ENCODE measurements at places on chromosomes 11 and 22. TPM values are rescaled to one million over a fixed set of nuclear protein-coding genes. Genes with fewer than 3 reads are reported as not detected.

DNA sequence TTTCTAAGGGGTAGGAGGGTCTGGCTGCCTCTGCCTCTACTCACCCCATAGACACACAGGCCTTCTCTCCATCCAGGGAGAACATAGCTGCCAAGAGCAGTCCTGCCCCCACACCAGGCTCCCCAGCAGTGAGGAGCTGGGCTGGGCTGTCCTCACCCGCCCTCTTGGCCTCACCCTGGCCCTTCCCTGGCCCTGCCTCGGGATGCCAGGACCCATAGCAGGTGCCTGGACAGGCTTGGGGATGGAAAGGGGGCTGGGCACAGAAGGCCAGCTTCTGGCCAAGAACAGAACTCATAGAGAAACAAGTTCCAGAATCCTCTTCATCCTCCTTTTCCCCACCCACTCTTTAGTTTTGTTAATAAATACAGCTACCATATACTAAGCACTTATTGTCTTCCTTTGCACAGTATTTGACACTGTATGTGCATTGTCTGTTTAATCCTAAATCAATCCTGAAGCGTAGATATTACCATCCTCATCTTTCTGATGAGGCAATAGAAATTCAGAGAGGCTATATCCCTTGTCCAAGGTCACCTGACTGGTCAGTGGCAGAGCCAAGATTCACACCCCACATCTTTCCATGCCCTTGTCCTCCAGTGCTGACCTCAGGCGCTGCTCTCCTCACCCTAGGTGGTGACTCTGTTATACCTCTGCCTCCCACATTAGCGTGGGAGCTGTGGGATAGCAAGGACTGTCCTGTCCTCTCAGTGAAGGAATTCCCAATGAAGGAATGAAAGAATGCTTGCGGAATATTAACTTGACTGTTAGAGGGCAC, 22.0 kb upstream of the MYOD1 start:
- no peak overlapping the region for H3K27ac ChIP-seq
- no peak overlapping the region for H3K4me3 ChIP-seq
- H3K4me1 ChIP-seq: no peaks in the 10 kb centered on the region
- no peaks in the 10 kb centered on the region for H3K36me3 ChIP-seq
- no peak for DNase-seq
- peaks cover 36% of the 10 kb centered on the region for H3K27me3 ChIP-seq

DNA sequence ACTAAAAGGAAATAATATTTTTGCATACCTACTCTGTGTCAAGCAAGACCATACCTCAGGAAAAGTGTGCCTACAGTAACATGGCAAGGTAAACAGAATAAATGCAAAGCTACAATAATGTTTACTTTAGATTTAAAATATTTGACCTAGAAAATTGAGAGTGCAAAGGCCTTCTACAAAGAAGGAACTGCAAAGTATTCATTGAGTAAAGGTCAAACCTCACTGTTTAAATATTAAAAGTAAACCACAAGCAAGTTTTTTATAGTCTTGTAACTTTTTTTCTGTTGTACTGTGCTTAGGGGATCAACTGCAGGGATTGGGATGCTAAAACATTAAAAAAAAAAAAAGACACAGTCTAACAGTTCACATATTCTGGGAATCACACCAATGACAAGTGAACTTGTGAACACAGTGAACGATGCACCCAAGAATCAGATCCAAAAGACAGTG, 48.8 kb downstream of the CWF19L2 start:
- H3K27me3 ChIP-seq: no peaks in the 10 kb centered on the region
- H3K4me1 ChIP-seq: no peaks in the 10 kb centered on the region
- no peak overlapping the region for H3K27ac ChIP-seq
- H3K4me3 ChIP-seq: no peak overlapping the region

GRCh38 chr11:64742087-64742888, 1.7 kb downstream of the RASGRP2 start:
- H3K27ac ChIP-seq: no peak overlapping the region
- H3K4me1 ChIP-seq: peaks cover 7% of the 10 kb centered on the region
- no peaks in the 10 kb centered on the region for H3K36me3 ChIP-seq
- no peak for DNase-seq
- peaks cover 43% of the 10 kb centered on the region for H3K27me3 ChIP-seq

DNA sequence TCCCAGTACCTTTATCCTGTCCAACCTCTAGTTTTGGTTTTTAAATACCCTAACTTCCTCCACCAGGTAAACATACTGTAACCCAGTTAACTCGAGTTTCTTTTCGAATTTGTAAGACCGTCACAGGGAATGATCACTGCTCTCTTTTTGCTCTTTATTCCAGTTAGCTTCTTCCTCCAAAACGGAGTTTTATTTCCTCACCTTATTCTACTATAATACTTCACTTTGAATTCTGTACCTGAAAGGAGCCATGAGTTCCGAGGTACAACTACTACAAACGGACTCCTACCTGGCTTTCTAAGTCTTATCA, 1.4 kb downstream of the NUP98 start:
- peaks cover 19% of the 10 kb centered on the region for H3K36me3 ChIP-seq
- peak overlapping the region; percentile 95 for H3K27ac ChIP-seq
- peaks cover 32% of the 10 kb centered on the region for H3K4me1 ChIP-seq
- DNase-seq: no peak

DNA sequence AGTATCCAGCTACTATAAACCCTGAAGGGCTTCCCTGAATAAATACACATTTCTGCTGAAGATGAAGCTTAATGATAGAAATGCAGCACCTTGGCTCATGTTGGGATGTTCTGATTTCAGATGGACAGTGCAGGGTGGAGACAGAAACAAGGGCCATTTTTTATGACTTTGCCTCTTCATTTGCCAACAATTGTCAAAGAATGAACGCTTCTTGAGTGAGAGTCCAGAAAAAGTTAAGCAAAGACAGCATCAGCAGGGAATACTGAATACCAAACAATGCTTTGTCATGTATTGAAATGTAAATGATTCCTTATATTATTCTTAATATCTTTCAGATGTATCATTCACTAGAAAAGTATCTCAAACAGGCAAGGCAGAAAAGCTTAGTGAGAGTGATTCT, 84.9 kb downstream of the TRPC6 start:
- DNase-seq: no peak
- no peaks in the 10 kb centered on the region for H3K27me3 ChIP-seq
- H3K27ac ChIP-seq: no peak overlapping the region

- no peak overlapping the region for H3K4me3 ChIP-seq
- H3K4me1 ChIP-seq: no peaks in the 10 kb centered on the region
- peaks cover 31% of the 10 kb centered on the region for H3K27me3 ChIP-seq
- H3K36me3 ChIP-seq: no peaks in the 10 kb centered on the region
- H3K27ac ChIP-seq: no peak overlapping the region
- no peak for DNase-seq
Observed at GRCh38 chr22:30871391-30872284, 96.9 kb downstream of the MORC2 start.

- no peak for DNase-seq
- H3K4me1 ChIP-seq: peaks cover 6% of the 10 kb centered on the region
- no peak overlapping the region for H3K27ac ChIP-seq
- no peaks in the 10 kb centered on the region for H3K36me3 ChIP-seq
- peaks cover 1% of the 10 kb centered on the region for H3K27me3 ChIP-seq
- no peak overlapping the region for H3K4me3 ChIP-seq
Observed at GRCh38 chr11:95256321-95256779, 25.3 kb upstream of the SESN3 start.

GRCh38 chr11:80733790-80734189, 1293.0 kb upstream of the TENM4 start:
- no peaks in the 10 kb centered on the region for H3K27me3 ChIP-seq
- H3K36me3 ChIP-seq: no peaks in the 10 kb centered on the region
- H3K4me3 ChIP-seq: no peak overlapping the region
- DNase-seq: no peak
- H3K4me1 ChIP-seq: no peaks in the 10 kb centered on the region

DNA sequence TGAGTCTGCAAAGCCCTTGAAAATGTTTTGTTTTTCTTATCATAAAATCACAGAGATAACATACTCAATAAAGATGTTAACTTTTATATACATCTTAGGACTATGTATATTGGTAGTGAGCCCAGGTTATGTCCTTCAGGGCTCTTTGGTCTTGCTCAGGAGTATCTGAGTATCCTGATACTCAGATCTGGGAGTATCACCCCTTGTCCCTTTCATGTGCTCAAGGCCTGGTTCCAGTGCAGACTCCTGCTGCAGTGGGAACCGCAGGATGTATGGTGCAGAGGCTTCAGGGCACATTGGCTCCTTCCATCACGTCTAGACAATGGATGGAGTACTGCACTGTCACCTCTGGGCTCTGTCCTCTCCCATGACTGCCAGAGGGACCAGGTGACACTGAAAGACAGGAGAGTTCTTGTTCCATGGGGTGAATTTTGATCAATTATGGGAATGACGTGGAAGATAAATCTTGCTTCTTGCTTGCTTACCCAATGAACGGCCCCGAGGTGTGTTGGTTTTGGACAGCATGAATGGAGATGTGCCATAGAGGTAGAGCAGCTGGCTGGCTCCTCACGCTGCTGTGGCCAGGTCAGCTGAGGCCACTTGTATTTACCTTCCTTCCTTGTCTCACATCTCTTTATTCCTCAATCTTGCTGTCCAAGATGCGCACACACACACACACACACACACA, 215.5 kb downstream of the ARHGAP42 start:
- DNase-seq: no peak
- H3K27ac ChIP-seq: no peak overlapping the region
- H3K27me3 ChIP-seq: no peaks in the 10 kb centered on the region
- H3K4me1 ChIP-seq: no peaks in the 10 kb centered on the region
- no peak overlapping the region for H3K4me3 ChIP-seq

DNA sequence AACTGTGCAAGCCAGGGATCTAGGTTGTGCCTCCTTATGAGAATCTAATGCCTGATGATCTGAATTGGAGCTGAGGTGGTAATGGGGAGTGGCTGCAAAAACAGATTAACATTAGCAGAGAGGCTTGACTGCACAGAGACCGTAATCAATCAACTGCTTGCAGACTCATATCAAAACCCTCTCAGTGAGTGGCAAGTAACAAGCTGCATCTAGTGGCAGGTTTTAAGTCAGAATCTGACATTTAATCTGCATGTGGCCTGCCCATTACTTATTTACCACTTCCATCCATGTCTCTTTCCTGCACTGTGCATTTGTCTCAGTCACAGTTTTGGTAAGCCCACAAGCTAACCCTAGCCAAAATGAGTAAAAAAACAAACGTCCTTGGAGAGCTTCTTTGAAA, 11.2 kb downstream of the C11orf58 start:
- no peak for DNase-seq
- H3K36me3 ChIP-seq: peaks cover 22% of the 10 kb centered on the region
- H3K4me3 ChIP-seq: no peak overlapping the region
- no peaks in the 10 kb centered on the region for H3K4me1 ChIP-seq

DNA sequence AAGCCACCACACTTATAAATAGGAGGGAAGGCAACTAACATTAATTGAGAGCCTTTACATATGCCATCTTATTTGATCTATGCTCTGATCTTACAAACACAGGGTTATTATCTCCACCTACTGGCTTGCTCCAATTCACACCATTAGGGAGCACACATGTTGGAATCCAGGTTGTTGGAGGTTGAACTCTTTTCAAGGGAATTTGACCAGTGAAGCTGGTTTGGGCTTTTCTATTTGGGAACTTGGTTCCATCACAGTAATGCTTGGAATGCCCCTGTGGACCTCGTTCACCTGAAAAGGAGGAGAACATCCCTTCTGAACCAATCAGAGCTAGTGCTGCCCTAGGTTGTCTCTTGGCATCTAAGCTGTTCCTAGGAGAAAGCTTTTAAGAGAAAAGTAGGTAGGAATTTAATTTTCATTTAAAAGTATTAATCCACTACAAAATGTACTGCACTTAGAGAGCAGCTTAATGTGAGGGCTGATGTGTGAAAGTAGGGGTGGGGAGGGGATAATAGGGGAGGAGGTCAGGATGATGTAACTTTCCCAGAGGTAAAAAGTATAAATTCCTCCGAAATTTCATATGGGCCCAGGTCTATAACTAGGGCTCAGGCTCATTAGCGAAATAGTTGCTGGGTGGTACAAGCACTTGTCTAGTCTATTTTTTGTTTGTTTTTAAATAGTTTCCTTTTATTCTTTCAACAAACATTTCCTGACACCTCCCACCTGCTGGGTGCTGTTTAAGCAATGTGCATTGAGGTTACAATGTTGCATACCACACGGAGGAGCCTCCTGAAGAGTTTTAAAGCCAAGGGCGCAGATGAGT, 7.6 kb upstream of the MICAL2 start:
- H3K27me3 ChIP-seq: no peaks in the 10 kb centered on the region
- no peak for DNase-seq
- no peaks in the 10 kb centered on the region for H3K36me3 ChIP-seq
- no peak overlapping the region for H3K4me3 ChIP-seq
- peaks cover 42% of the 10 kb centered on the region for H3K4me1 ChIP-seq

GRCh38 chr11:113173126-113173525, 141.3 kb upstream of the TTC12 start:
- no peak overlapping the region for H3K4me3 ChIP-seq
- peaks cover 7% of the 10 kb centered on the region for H3K27me3 ChIP-seq
- no peaks in the 10 kb centered on the region for H3K36me3 ChIP-seq
- H3K4me1 ChIP-seq: peaks cover 6% of the 10 kb centered on the region

SLC22A8 gene
- total RNA-seq: not detected

LMO2 gene
- total RNA-seq: not detected

MOGAT2 gene
- not detected for total RNA-seq

HPX gene
- total RNA-seq: 1.3 TPM

TSGA10IP gene
- not detected for total RNA-seq

SCGB1A1 gene
- not detected for total RNA-seq

HORMAD2 gene
- not detected for total RNA-seq

CBL gene
- total RNA-seq: 26.2 TPM

GPR137 gene
- 42.1 TPM for total RNA-seq
